Mucosa of descending colon (tissue), 3 donors: ENCODE measurements at places on chromosomes 6 and 20. TPM values are rescaled to one million over a fixed set of nuclear protein-coding genes. Genes with fewer than 3 reads are reported as not detected.

SIM1 gene
- not detected for total RNA-seq

AIF1 gene
- total RNA-seq, result 6.1 TPM

SULF2 gene
- 144 TPM for total RNA-seq

LIN28B gene
- not detected for total RNA-seq

PRRT1 gene
- total RNA-seq, result 6.6 TPM

PIGU gene
- 26.3 TPM for total RNA-seq

WFDC12 gene
- total RNA-seq, result not detected

COQ3 gene
- total RNA-seq, result 9.5 TPM

SNAI1 gene
- total RNA-seq, result 4.5 TPM

CST5 gene
- not detected for total RNA-seq

KHDRBS2 gene
- 0.82 TPM for total RNA-seq

COX4I2 gene
- 0.90 TPM for total RNA-seq

LY86 gene
- 1.6 TPM for total RNA-seq

VSTM2L gene
- 0.81 TPM for total RNA-seq

ME1 gene
- total RNA-seq, result 10.4 TPM

DOK5 gene
- total RNA-seq, result 0.29 TPM

LZTS3 gene
- 8.0 TPM for total RNA-seq

RING1 gene
- 28.4 TPM for total RNA-seq

MYL9 gene
- 3,203 TPM for total RNA-seq

CLPSL2 gene
- not detected for total RNA-seq

TRIM26 gene
- total RNA-seq, result 58.1 TPM

TRIM10 gene
- 3.9 TPM for total RNA-seq

CNBD2 gene
- 3.7 TPM for total RNA-seq

SSTR4 gene
- total RNA-seq, result 0.19 TPM

CD83 gene
- total RNA-seq, result 2.2 TPM

SYNDIG1 gene
- 0.46 TPM for total RNA-seq

C20orf204 gene
- 1.0 TPM for total RNA-seq

CSTF1 gene
- total RNA-seq, result 25.2 TPM

SAPCD1 gene
- 2.5 TPM for total RNA-seq

CDH22 gene
- total RNA-seq, result 0.32 TPM

SLC16A10 gene
- total RNA-seq, result 3.8 TPM

ORC3 gene
- 16.1 TPM for total RNA-seq

TUBB2A gene
- total RNA-seq, result 38.4 TPM

MDFI gene
- 2.2 TPM for total RNA-seq

ANKRD66 gene
- not detected for total RNA-seq

LAMA2 gene
- total RNA-seq, result 18.4 TPM

SLC17A1 gene
- total RNA-seq, result not detected

IL17F gene
- total RNA-seq, result not detected

TMEM170B gene
- 0.98 TPM for total RNA-seq

CALHM4 gene
- not detected for total RNA-seq

C6orf52 gene
- 1.7 TPM for total RNA-seq

GJA1 gene
- total RNA-seq, result 10.9 TPM

F13A1 gene
- total RNA-seq, result 134 TPM

PXDC1 gene
- 9.2 TPM for total RNA-seq

EFCAB8 gene
- 0.17 TPM for total RNA-seq
